ENCODE measurements at places on chromosomes 11 and 22.
A peak's percentile ranks its signal among the peaks of the same experiment; 100 is the strongest.

- no peak for DNase-seq
These were observed 12.5 kb downstream of the SCGB1A1 start for GRCh38 chr11:62431171-62431901.

DNA sequence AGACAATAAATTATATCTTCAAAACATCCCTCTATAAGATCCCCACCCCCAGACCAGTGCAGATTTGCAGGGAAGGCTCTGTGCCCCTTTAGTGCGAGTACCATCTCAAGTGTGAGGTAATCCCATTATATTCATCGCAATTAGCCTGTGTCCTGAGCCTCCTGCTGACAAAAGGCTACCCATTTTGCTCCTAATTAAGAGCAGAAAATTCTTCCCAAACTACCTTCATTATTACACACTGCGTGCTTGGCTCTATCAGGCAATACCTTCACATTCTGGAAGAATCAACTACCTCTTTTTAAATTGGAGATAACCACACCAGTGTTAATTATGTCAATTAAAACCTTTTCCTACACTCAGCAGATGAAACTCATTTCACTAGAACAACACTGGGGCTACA is 1133.4 kb upstream of the CCDC90B start:
- DNase-seq = no peak

GRCh38 chr11:61797263-61797944 is 4.7 kb downstream of the FEN1 start:
- peak; percentile 51 for DNase-seq

GRCh38 chr22:44523981-44524759 is 26.1 kb upstream of the RTL6 start:
- DNase-seq = no peak
